ENCODE measurements at places on chromosomes 5 and 9.

- DNase-seq = no peak
Measured at GRCh38 chr5:61482980-61483379, 150.9 kb downstream of the ZSWIM6 start.

DNA sequence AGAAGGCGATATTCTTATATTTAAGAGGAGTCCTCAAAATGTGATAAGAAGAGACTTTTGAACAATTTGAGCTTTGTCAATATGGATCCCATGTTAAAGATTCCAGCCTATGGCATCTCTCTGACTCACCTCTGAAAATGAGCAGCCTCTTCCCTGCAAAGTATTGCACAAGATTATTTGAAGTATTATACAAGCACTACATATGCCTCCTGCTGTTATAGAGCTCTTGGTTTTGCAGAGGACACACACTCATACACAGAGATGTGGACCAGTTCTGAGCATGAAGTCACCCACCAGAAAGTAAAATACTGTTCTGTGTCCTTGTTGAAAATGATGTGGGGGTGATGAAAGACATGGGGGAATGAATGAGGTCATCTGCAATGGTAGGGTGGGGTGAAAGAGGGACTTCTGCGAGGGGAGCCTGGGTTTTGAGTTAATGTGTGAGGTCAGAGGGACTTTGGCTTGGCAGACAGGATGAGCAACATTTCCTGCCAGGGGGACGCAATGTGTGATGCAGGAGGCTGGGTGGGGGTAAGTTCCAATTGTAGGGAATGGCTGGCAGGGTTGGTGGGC lies 25.8 kb downstream of the FBXL7 start:
- no peak for DNase-seq

DNA sequence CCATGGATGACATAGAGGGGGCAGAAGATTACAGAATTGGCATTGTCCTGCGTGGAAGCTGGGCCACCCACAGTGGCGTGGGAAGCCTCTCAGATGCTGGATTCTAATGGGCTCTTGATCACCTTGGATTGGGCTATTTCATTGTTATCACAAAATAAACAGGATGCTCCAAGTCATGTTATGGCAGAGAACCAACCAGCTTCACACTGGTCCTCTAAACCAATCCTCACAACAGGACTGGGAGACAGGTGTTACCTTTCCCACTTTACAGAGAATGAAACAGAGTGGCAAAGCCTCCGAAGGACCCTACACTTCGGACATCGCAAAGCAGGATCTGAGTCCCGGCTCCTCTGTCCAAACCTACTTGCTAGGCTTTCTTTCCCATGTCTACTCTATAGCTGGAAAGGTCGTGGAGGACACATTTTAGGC lies 455 bp upstream of the SMIM3 start:
- no peak for DNase-seq

DNA sequence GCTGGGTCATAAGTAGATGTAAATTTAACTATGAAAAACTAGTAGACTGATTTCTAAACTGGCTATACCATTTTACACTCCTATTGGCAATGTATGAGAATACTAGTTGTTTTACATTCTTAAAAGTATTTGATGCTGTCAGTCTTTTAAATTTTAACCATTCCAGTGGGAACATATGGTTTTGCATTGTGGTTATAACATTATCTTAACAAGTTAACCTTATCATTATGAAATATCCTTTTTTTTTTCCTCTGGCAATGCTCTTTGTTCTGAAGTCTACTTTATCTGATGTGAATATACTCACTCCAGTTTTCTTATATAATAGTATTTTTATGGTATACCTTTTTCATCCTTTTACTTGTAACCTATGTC lies 548.9 kb upstream of the CLINT1 start:
- DNase-seq = no peak

- DNase-seq = no peak
Measured at GRCh38 chr5:163915481-163915961, 410.1 kb downstream of the MAT2B start.
